ENCODE measurements at places on chromosomes 12 and 14. TPM values are rescaled to one million over a fixed set of nuclear protein-coding genes. Genes with fewer than 3 reads are reported as not detected.

The SLC4A8 gene
- 6.1 TPM for total RNA-seq

The ADAMTS20 gene
- total RNA-seq: not detected

The TGM1 gene
- 5.7 TPM for total RNA-seq

DNA sequence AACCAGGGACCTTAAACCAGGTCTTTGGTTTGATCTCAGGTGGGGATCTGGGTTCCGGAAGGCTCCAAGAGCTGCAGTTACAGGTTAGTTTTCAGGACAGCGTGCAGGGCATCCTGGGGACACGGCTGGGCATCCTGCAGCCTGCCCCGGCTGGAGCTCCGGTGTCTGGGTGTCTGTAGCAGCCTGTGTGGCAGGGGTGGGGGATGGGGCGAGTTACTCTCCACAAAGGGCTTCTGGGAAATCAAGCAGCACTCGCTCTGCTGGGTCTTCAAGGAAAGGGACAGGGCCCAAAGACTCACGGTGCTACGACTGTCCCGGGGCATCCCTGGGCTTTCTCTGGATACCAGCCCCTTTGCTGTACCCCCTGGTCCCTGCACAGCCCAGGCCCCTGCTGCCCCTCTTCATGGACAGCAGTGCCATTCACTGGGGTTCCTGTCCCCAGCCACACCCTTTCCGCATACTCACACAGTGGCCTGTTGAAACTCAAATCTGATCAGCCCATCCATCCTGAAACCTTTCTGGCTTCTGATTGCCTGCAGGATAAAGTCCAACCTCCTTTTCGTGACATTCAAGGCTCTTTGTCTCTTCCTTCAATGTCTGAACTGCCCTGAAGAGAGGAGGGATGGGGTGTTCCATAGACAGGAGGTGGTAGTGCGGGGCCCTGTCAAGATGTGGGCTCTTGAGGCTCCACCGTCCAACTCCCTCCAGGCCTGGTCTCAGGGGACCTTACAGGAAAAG lies 22.2 kb upstream of the PPP1R13B start:
- peaks cover 6% of the 10 kb centered on the region for H3K4me1 ChIP-seq
- no peak overlapping the region for H3K27ac ChIP-seq
- no peaks in the 10 kb centered on the region for H3K27me3 ChIP-seq
- DNase-seq: no peak
- H3K36me3 ChIP-seq: no peaks in the 10 kb centered on the region

- H3K4me3 ChIP-seq: no peak overlapping the region
- DNase-seq: no peak
- H3K4me1 ChIP-seq: peaks cover 33% of the 10 kb centered on the region
- peaks cover 7% of the 10 kb centered on the region for H3K36me3 ChIP-seq
These were observed 17.0 kb downstream of the SLC4A8 start for GRCh38 chr12:51441583-51441982.
